ENCODE measurements at places on chromosomes 3 and 15.

- DNase-seq = no peak
These were observed 159.6 kb downstream of the GREM1 start for GRCh38 chr15:32877252-32878019.

GRCh38 chr3:158108445-158108985 is 1.4 kb upstream of the RSRC1 start:
- no peak for DNase-seq

DNA sequence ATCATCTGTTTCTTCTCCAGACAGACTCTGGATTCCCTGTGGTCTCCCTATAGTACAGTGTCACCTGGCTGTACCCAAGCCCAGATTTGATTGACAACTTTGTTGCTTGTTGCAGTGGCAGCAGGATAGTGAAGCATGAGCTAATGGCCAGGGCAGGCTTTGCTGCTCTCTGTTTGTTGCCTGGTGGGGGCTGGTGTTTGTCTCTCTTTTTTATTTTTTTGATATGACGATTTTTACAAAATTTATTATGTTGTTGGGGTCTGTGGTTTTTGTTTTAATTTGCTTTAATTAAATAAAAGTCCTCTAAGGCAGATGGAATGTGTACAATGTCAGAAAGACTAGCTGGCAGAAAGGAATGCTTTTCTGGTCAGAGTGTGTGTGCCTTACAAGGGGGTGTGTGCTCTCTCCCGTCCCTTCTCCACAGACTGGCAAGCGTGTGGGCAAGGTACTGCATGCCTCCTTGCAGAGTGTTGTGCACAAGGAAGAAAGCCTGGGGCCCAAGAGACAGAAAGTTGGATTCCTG is 15.2 kb upstream of the CLEC3B start:
- no peak for DNase-seq

DNA sequence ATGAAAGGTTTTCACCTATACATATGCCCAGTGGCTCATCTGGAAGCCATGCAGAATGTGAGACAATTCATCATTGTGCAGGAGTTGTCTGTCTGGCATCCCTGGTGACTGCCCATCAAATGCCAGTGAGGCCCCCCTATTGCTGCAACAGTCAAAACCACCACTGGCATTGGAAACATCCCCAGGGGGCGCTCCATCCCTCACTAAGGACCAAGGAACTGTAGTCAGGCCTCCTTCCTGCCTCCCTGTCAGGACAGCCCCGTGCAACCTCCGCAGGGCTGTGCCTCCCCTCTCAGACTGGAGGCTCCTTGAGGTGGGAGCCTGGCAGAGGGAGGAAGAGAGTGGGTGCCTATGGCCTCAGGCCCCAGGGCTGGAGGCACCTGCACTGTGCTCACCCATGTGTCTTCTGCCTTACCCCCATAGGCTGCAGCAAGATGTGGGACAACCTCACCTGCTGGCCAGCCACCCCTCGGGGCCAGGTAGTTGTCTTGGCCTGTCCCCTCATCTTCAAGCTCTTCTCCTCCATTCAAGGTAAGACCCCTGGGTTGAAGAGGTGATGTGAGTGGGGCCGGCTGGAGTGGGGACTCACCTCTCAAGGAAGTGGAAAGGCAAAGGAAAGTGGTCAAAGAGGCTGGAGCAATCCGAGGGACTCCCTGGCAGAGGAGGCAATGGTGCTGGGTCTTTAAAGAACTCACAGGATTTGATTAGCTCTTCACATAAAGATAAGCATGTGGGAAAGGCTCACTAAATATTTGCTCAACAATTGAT is 16.5 kb downstream of the VIPR1 start:
- DNase-seq = no peak

DNA sequence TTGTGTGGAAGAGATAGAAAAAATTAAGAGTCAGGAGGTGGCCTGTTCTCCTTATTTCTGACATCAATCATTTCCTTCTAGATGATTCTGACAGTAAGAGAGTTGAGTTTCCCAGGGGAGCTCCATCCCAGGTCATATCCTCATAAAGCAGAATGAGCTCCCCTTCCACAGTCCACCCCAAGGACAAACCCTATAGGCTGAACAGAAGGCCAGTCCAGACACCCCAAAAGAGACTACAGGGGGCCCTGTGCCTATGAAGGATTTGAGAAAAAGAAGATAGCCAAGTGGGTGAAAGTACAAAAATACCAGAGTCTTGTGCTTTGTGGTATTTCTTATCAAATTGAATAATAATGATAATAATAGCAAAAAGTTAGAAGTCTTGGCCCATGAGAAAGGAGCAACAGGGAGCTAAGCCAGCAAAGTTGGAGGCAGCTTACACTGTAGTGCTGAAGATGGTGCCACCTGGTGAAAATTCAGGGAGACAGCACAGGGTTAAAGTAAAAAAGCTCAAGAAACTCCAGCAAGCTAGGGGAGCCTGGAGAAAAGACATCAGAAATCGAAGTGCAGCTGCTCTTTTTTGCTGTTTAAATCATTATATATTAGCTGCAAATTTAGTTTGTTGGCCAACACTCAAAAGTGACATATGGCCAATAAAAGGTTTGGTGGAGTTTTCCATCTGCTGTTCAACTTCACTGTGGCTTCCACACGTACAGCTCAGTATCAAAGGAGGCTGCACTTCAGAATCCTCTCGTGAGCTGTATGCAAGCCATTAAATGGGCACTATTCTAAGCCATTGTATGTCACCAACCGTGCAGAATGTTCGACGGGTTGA is 35.8 kb upstream of the SLC24A5 start:
- DNase-seq = no peak

GRCh38 chr15:28955160-28955992 is 69.6 kb downstream of the APBA2 start:
- no peak for DNase-seq
